NCI-H2081 treated with DMSO at 0.1 percent for 48 hours (cell line): ENCODE measurements at places on chromosomes 2 and 18.

DNA sequence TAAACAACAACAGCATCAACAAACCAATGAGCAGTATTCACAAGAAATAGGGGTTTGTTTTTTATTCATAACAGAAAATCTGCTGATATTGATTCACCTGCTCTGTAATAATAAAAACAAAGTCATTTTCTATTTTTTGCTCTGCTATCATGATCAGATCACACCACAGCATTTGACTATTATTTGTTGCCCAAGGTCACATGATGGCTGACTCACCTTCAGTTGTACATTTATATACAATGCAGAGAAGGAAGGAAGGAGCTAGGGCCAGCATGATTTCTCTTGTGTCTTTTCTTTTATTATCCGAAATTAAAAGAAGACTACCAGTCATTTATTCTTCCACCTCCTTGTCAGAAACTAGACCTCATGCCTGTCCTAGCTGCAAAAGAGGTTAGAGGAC, 1427.7 kb upstream of the CELF4 start:
- DNase-seq = no peak

DNA sequence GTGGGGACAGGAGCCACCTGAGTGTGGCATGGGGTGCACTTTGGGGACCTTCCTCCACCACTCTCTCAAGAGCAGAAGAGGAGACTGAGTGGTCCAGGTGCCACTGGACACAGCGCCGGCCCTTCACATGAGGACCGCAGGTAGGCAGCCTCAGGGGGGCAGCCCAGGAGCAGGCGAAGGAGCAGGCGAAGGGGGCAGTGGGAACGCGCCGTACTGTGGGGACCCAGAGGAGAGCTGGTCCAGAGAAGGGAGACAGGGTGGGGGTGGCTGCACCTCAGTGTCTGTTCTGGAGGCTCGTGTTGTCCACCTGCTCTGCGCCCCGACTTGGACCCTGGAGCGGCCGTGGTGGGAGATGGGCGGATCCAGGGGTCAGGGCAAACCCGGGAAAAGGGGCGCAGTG, 55.0 kb downstream of the AQP12A start:
- DNase-seq = no peak

GRCh38 chr2:102051692-102052277, 60.0 kb downstream of the IL1R2 start:
- no peak for DNase-seq

DNA sequence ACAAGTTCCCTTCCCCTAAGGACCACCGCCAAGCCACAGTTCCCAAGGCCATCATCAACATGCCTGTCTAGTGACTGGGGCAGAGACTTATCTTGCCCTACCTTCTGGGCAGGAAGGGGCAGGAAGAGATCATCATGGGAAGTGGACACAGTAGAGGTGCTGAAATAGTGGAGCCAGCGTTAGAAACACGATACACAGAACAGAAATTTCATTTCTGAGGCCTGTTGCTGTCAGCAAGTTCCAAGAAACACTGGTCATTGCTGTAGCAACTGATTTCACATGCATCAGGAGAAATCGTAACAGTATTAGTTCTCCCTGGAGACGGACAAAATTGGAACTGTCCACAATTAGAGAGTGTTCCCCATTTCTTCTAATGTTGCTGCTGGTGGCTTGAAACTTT, 83.0 kb downstream of the COLEC12 start:
- no peak for DNase-seq

DNA sequence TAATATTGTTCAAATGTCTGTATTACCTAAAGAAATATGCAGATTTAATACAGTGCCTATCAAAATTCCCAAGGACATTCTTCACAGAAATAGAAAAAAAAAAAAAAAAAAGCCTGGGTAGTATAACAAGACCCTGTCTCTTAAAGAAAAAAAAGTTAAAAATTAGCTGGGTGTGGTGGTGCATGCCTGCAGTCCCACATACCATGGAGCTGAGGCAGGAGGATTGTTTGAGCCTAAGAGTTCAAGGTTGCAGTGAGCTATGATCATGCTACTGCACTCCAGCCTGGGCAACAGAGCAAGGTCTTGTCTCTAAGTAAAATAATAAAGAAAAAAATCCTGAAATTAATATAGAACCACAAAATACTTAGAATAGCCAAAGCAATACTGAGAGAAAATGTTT, 51.9 kb downstream of the SLC16A14 start:
- DNase-seq = no peak
